ENCODE measurements at places on chromosomes 16 and 17.

DNA sequence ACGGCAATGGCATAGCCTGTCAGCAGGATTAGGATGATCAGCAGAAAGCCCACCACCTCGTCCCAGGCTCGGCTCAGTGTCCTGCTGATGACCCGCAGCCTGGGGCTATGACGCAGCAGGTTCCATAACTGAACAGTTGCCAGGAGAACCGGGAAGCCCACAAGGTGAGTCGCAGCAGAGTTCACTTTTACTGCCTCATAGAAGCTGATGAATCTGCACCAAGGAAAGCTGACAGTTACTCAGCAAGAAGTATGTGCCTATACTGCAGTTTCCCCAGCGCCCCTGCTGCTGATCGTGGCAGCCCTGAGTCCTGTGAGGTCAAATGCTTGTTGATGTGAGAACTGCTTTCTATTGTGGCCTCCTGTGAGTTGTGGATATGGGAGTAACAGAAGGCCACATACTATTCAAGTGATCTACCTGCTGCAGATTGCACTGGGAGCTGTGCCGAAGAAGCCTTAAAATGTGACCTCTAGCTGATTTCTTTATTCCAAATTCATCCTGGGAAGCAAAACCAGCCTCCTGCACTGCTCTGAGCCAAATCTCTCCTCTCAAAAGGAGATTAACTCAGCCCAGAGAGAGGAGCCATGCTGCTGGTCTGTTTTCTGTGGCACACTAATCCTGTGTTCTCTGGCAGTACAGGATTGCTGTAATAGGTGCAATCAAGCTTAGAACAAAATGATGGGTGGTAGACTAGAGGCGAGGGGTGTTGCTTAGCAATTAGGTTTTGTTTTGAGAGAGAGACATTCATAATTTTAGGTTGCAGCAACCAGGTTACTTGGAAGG, 38.8 kb downstream of the IST1 start:
- DNase-seq, result peak; percentile 76

DNA sequence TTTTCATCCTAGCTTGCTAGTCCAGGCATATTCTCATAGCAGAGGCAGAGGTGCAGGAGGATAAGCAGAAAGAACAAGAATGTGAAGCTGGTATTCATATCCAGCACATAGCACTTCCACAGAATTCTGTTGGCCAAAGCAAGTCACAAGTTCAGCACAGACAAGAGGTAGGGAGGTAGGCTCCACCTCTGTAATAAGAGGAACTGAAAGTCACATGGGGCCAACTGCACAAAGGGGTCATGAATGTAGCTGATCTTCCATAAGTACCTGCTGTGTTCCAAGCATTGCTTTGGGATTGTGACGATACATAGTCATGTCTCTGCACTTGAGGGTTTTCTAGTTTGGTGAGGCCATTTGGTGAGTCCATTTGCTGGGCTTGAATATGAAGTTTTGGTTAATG, 110.8 kb upstream of the MPHOSPH6 start:
- no peak for DNase-seq

DNA sequence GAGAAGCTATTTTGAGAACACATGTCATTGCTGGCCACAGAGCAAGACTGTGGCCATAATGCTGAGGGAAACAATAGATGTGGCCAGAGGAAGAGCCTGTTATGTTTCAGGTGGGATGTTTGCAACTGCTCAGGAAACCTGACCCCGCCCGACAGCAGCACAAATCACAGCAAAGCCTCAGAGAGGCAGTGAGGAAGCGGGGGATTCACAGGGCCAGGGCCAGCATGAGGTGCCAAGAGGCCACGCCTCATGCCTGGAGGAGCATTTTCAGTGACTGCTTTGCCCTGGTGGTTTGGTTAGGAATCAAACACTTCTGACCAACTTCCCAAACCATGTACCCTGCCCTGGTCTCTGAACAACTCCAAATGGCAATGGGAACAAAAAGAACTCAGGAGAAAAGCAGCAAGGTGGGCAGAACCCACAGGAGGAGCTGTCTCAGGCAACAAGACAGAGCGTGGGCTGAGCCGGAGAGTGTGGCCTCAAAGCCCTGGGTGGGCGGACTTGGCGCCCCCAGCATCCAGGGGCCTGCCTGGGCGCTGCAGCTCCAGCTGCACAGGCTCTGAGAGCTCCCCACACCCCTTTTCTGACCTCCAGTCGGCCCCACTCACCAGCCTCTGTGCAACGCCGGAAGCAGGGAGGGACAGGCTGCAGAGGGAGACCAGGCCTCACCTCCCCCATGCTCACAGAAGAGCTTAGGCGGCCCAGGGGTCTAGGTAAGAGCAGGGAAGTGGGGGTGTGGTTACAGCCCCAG, 20.6 kb downstream of the HIC1 start:
- DNase-seq, result peak; percentile 53

- DNase-seq, result no peak
Measured at GRCh38 chr16:88530051-88530857, 39.9 kb upstream of the ZC3H18 start.

DNA sequence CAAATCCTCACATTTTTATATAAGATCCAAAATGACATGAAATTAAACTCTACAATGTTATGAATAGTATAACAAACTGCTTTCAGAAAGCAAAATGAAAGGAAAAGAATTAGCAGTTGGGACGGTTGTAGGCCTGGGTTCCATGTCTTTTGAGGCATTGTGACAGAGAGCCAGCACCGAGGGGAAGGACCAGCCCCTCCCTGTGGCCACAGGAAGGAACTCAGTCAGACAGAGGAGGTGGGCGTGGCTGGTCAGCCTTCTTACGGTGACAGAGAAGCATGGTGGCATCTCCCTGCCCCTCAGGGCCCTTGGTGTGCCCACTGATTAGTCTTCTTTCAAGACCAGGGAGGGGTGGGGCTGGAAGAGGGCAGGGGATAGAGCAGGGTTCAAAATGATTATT, 5.7 kb downstream of the ZNF319 start:
- DNase-seq, result peak; percentile 27
